Heart left ventricle (tissue), 16 donors: ENCODE measurements at places on chromosomes 7 and 10. TPM values are rescaled to one million over a fixed set of nuclear protein-coding genes. Genes with fewer than 3 reads are reported as not detected.

- DNase-seq, result no peak
Measured at GRCh38 chr7:30699706-30700495, 17.6 kb upstream of the CRHR2 start.

FOXI2 gene
- 0.14 TPM for total RNA-seq

UPP1 gene
- 18.8 TPM for total RNA-seq

SAP25 gene
- total RNA-seq, result 0.35 TPM

CACNA2D1 gene
- total RNA-seq, result 113 TPM

DNA sequence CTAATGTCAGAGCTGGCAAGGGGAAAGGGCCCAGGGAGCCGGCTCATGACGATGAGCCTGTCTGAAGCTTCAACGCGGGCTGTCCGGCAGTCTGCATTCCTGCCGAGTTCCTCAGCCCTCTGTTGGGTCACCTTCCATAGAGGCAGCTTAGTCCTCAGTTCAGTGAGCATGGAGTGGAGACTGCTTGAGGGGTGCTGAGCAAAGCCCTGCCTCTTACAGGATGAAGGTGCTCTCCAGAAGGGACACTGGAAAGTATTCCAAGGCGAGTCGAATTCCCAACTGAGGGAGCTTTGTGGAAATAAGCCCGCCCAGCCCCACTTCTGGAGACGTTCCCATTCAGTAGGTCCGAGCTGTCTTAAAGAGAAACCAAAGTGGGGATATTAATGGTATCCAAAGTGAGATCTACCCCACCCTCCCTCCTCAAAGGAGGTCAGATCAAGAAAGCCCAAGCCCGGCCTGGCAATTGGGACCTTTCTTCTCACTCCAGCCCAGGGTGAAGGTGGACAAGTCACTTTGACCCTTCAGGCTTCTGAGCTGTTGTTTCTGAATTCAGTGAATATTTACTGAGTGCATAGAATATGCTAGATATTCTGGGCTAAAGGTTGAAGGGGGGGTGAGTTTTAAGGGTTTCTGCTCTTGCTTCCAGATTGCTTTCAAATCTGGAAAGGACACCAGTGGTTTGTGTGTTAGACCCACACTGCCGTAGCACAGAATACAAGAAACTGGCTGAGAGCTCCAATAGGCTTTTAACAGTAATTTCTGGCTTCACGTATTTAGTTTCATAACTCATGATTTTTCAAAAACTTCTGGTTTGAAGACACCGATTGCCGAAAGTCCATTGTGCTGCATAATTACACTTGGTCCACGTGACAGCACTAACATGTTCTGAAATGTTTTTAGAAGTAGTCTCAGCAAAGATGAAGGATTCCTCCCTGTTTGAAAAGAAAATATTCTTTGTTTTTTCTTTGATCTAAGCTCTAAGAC lies 3.5 kb downstream of the EGFR start:
- no peak for DNase-seq

DNA sequence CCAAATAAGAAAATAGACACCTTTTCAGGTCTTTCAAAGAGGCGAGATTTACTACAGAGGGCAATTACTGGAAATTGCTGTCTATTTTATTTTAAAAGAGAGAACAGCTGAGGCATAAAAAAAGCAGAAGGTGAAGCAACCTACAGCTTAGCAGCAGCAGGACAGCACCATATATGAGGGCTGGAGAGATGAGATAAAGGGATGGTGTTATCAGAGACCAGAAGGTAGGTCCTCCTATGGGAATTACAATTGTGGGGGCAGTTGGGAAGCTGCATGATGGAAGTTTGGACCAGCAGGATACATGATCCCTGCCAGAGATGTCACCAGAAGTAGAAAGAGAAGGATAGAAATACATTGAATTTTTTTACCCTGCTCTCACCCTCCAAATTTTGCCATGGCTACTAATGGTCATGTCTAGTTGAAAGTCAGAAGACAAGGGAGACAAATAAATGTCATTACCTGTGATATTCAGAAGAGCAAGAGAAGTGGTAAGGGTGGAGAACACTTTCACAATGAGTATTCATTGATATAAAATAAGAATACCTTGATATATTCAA lies 77.2 kb upstream of the CALCR start:
- DNase-seq, result no peak

GRCh38 chr10:76453332-76453731 lies 1021.9 kb downstream of the LRMDA start:
- DNase-seq, result no peak

KCNH2 gene
- 128 TPM for total RNA-seq

DNA sequence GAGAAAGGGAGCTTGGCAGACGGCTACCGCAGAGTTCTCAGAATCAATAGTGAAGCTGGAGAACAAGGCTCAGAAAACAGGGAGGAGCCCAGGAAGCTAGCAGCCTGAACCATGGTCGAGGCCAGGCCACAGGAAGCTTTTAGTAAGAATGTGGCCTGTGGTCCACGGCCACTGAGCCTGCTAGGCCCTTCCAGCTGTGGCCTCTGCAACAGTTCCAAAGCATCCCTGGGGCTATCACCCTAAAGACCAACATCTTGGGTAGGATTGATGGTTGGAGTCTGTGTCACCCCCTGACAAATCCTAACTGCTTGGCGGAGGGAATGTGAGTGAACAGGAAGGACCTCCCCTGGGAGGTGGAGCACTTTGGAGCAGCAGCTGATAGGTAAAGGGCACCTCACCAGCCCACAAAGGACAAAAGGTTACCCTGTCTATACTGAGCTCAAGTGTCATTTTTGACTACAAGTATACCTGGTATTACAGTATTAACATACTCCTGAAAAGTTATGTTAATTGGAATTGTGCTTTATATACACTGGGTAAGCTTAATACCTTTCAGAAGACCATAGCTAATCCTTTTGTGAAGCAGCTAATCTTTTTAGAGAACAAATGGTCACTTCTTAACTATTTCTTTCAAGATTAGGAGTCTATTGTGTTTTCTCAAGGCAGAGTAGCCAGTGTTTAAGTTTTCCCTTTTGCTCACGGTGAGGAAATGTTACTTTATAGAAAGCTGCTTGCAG lies 18.7 kb downstream of the PTPRE start:
- DNase-seq, result no peak

GRCh38 chr10:5453749-5454489 lies 41.6 kb downstream of the NET1 start:
- no peak for DNase-seq

DNA sequence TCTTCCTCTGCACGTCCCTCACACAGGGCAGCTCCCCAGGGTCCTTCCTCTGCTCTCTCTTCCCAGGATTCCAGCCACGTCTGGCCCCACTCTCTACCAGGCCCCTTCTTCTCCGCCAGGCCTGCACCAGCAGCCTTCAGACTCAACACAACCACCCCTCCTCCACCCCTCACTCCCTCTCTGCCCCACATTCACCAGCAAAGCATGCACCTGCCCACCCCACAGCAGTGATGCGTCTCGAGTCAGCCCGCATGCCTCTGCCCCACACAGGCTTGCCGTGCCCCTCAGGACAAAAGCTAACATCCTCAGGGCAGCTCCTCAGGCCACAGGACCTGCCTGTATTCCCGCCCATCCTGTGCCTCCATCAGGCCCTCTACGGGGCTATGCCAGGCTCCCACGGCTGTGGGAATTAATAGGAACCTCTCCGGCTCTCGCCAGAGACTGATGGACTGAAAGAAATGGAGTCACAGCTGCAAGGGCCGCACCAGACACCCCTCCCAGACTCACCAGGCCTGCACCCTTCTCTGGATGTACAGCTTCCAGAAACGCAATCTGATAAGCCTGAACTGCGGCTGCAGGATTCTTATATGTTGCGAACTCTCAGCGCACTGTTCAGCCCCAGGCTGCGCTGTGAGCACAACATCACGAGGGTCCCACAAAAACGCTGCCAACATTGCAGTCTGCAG lies 100.1 kb downstream of the CYTH3 start:
- DNase-seq, result no peak

- DNase-seq, result no peak
Measured at GRCh38 chr7:98295467-98296192, 14.1 kb downstream of the BRI3 start.

LRRC4 gene
- total RNA-seq, result 4.5 TPM

DNA sequence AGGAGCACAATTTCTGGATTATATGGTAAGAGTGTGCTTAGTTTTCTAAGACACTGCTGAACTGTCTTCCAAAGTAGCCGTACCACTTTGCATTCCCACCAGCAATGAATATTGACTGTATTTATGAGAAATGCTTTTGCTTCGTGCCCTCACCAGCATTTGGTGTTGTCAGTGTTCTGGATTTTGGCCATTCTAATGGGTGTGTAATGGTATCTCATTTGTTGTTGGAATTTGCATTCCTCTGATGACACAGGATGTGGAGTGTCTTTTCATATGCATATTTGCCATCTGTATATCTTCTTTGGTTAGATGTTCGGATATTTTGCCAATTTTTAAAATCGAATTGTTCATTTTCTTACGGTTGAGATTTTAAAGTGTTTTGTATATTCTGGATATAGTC lies 558.5 kb upstream of the FZD8 start:
- no peak for DNase-seq

- DNase-seq, result no peak
Measured at GRCh38 chr7:1318051-1318450, 85.4 kb downstream of the UNCX start.

ERVW-1 gene
- total RNA-seq, result not detected

- no peak for DNase-seq
Measured at GRCh38 chr7:127706766-127707165, 54.8 kb downstream of the SND1 start.

GRCh38 chr7:130894909-130895750 lies 161.1 kb upstream of the KLF14 start:
- DNase-seq, result no peak

LRRN3 gene
- 1.1 TPM for total RNA-seq

DNA sequence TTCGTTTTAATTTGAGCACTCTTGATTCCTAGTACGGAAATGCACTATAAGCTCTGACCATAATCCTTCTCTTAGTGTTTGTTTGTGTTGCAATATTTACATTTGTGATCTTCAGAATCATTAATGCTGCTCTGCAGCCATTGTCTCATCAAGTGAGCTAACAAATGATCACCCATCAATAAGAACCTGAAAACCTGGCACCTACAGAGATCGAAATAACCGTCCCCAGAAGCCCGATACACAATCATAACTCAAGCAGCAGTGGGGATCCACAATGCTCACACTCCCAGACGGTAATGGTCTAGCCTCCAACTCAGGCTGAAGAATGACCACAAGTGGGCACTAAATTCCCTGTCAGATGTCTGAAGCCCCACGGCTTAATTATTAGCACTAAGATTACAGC lies 156.0 kb upstream of the NFE2L3 start:
- DNase-seq, result no peak

DNA sequence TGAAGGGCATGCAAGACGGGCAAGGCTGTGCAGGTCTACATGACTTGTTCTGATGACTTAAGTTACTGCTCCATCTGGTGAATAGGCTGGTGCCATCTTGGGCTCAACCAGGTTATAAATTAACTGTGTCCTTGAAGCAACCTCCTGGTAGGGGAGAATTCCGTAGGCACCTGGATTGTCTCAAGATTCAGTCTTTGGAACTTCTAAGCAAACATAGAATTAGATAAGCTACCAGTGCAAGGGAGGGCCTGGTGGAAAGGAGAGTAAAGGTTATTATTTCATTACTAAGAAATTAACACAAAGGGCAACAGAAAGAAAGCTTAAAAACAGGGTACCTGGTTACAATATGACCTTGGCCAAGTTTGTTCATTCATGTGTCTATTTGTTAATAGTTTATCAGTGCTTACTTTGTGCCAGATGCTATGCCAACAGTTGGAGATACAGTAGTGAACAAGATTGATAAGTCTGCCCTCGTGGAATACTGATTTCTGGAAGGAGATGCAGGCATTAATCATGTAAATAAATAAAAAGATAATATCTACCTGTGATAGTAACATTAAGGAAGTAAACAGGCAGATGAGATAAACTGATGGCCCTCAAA lies 107.0 kb upstream of the PALS2 start:
- no peak for DNase-seq

TMEM139 gene
- total RNA-seq, result 15.6 TPM

GRCh38 chr10:106043863-106044262 lies 1120.6 kb downstream of the SORCS1 start:
- DNase-seq, result no peak

DNA sequence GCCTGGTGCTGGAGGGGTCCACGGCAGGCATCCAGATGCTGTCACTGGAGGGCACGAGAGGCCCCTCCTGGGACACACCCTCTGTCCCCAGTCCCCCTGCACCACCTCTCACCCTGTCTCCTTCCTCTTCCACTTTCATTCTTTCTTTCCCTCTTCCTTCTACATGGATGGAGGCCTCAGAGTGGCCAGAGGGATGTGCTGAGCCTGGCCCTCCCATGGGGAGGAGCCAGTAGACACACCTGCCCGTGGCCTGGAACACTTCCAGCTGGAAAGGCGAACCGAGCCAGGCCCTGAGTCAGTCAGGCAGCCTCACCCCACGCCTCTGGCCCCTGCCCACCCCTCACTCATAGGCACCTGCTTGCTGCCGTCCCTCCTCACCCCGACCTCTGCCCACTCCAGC lies 55.9 kb upstream of the MXI1 start:
- no peak for DNase-seq

DNA sequence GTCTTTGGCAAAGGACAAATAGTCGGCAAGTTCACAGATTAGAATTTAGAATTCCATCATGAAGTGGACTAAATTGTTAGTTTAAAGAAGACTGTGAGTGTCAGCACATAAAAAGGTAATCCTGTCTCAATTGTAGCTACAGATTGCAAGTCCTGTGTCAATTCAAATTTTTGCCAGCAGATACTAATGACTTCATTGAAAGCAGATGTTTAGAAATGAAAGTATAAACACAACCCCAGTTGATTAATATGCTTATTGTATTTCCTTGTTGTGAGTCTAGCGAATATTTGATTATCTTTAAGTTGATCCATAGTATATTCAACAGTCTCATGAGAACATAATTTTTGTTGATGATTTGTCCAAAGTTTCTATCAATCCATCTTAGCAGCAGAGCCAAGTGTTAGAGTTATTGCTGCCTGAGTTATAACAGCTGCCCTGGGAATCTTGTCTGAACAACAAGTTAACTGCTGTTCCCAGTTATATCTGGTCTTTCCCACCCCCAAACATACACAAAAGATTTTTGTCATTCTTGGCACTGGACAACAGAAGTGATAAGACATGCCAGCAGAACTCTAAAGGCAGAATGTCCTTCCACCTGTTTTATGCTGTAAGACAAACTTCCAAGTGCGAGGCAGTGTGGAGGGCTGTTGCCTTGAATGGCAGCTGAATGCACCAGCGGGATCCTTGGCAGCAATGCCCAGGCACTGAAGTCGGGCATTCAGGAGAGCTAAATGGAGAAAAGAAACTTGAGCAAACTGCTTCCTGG lies 21.3 kb upstream of the HERPUD2 start:
- DNase-seq, result peak; percentile 60

- DNase-seq, result no peak
Measured at GRCh38 chr7:10643545-10643944, 330.1 kb upstream of the PHF14 start.

CPEB3 gene
- 9.8 TPM for total RNA-seq
